ENCODE measurements at places on chromosomes 12 and 14.
A peak's percentile ranks its signal among the peaks of the same experiment; 100 is the strongest.

- DNase-seq: no peak
These were observed 64.6 kb downstream of the KIF21A start for GRCh38 chr12:39378341-39378740.

GRCh38 chr12:12723681-12724420 lies 6.7 kb downstream of the CDKN1B start:
- peak; percentile 51 for DNase-seq

- no peak for DNase-seq
These were observed 35.9 kb upstream of the FOS start for GRCh38 chr14:75242546-75243273.

GRCh38 chr12:8886502-8887284 lies 27.6 kb upstream of the PHC1 start:
- DNase-seq: no peak

DNA sequence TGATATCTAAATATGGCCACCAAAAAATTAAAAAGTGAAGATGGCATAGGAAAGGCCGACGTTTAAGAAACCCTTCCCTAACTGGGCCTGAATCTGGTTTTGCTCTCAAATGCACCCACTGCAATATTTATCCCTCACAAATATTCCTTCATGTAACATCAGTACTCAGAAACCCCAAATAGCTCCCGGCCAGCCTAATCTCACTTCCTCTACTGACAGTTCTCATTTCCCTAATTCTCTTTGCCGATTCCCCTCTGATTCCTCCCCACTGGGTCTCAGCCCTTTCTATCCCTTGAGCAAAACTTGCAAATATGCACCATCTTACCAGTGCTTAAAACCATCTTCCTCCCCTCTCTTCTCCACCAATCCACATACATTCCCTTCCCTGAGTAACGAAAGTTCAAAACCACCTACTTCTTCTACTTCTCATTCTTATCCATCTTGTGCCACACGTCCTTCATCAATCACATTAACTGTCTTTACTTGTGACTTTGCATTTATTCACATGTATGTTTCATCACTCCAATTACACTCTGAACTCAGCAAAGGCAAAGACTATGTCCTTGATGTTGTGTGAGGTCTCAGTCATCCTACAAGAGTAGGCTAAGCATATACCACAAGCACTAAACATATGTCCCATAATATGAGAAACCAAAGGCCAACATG lies 23.1 kb downstream of the KCNK10 start:
- no peak for DNase-seq

GRCh38 chr14:95006051-95006450 lies 151.3 kb downstream of the DICER1 start:
- DNase-seq: no peak
